CD4-positive, alpha-beta T cell treated with Interleukin-12 subunit alpha and Interleukin-12 subunit beta, for 1 hour (primary cell): ENCODE measurements at places on chromosomes 13 and 19.

DNA sequence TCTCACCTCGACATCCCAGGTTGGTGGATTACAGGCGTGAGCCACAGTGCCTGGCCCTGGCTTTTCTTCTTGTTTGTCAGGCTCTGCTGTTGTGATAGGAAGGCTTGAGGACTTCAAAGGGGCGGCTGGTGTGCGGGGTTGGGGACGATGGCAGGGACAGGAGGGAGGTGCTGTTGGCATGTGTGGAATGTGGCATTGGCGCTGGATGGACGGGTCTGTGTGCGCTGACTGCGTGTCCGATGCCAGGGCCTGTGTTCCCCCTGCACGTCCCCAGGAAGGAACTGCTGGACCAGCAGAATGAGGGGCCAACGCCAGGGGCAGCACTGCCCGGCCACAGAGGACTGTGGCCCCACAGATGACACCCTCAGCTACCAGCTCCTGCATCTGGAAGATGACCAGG is 12.7 kb upstream of the PTBP1 start:
- DNase-seq: no peak

DNA sequence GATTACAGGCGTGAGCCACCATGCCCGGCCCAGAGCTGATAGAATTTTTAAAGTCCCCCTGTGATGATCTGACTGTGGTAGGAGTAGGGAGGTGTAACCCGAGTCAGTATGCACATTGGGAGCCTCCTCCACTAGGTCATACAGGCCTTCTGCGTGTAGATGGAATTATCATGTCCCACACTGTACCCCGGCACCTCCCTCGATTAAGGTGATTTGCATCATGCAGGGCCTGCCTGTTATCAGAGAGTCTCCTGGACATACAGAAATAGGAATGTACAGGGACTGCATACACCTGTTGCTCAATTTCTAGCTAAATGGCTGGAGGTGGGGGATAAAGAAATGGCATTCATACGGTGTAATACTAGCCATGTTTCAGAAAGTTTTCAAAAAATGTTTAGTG is 922 bp upstream of the ERVK3-1 start:
- no peak for DNase-seq

DNA sequence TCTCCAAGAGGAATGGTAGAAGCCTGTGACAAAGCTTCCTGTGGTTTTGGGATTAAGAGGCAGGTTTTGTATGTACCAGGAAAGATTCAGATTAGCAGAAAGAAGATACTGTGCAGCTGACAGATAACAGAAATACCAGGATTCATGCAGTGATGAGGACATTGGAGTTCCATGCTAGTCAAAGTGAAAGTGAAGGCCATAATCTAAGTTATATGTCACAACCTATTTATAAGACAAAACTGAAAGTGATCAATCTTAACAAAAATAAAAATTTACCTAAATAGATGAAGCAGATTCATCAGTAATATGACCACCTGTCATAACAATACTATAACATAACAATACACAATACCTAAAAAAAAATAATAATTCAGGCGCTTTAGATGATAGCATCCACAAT is 1305.2 kb upstream of the PCDH9 start:
- DNase-seq: no peak

GRCh38 chr19:1396019-1396767 is 5.1 kb downstream of the GAMT start:
- no peak for DNase-seq

DNA sequence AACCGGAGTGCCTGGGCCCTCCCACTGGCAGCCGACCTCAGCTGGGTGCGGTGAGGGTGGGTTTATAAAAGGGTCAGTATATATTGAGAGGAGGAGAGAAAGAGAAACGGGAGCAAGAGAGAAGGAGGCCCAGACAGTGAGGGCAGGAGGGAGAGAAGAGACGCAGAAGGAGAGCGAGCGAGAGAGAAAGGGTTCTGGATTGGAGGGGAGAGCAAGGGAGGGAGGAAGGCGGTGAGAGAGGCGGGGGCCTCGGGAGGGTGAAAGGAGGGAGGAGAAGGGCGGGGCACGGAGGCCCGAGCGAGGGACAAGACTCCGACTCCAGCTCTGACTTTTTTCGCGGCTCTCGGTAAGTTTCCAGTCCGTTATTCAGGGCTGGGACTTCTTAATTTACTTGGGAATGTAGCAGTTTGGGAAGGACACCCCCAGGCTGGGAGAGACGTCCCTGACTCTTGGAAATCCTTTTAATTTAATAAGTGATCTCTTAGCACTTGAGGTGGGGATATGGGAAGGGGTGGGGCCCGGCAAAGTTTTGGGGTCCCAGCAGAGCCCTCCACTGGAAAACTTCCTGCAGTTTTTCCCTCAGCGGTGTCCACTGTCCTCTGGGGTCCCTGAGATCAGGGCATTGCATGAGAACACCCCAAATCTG is at the start of gene EMP3:
Gene EMP3 (plus strand): TSS at position 288 of the 646 bp plus-strand sequence. CDS start 1,293 bp downstream, outside the sequence.
- peak; percentile 91 for DNase-seq

- no peak for DNase-seq
Observed at GRCh38 chr13:40024967-40025714, 369.7 kb downstream of the COG6 start.

DNA sequence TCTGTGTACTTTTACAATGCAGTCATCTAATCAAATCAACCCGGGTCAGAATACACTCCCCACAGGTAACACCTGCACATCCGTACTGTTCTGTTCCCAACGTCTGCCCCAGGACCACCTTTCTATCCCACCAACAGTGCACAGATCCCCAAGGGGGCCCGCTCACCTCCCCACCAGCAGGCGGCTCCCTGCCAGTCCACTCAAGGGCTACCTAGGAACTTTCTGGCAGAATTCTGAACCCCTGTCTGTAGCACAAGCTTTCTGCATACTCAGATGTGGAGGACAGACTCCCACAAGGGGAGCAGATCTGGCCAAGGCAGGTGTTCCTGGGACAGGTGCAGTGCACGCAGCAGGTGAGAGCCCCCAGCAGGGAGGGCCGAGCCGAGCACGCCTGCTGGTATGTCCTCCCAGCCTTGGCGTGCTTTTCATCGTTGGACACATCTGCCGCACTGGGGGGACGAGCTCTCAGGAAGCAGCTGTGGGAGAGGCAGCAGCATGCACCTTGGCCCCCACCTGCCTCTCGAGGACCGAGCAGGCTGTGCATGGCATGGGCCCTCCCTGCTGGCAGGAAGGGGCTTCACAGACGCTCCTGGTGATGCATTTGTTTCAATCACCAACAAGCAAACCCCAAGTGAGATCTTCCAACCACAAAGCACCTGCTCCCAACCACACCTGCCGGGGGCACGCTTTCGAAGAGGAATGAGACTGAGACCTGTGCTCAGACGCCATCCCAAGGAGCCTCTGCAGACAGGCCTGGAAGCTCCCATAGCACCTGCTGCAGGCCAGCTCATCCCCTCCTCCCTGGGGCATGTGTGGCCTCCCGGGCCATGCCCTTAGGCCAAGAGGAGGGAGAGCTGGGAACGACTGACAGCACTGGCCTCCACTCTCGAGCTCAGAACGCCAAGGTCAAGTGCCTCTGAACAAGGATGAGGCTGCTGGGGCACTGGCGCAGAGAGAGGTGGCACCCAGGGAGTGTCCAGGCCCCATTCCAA is 35.9 kb downstream of the RAB20 start:
- no peak for DNase-seq

DNA sequence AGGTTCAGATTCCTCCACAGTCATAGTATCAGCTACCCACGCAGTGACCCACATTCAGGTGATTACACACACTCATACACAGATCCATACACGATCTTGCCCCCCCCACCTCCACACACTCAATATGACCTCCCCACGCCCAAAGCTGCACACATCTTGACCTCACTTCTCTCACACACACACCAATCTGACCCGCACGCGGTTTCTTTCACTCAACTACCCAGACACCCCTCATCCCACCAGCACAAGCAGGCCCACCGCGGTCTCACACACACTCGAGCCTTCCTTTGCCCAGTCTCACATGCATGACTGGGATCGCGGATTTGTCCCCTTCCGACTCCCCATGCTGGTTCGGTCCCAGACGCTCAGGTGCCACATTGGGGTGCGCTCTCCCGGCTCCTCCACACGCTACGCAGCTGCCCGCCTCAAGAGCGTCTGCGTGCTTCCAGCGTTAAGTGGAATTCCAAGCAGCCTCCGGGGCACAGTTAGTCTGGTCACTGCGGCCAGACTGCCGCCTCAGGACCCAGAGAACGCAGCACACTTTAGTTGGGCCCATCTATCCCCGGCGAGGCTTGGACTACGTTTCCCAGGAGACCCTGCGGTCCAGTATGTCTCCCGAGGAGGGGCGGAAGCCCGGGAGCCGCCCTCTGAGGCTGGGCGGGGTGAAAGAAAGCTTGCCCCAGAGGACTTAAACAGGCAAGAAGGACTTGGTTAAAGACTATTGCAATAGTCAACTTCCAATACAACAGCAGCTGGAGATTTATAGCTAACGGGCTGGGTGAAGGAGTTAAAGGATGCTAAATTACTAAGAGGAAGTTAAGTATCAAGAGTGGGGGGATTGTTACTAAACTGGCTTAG is 746 bp upstream of the ZNF345 start:
- DNase-seq: peak; percentile 90

DNA sequence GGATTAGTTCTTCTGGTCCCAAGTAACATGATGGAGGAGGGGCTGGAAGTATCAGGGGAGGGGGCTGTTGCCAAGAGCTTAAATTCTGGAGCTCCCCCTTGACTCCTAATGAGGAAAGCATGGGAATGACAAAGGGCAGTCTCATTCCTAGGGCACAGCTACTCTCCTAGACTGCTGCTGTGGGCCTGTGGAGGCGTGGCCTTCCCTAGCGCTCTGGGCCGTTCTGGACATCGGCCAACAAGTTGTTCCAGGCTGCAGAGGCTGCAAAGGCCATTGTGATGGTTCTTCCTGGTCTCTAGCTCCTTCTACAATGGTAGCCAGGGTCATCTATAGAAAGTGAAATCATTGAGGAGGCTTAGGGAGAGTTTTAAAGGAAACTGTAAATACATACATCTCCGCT is 916.6 kb downstream of the DIAPH3 start:
- no peak for DNase-seq

- no peak for DNase-seq
Observed at GRCh38 chr19:28610731-28611130, 602.2 kb downstream of the UQCRFS1 start.

DNA sequence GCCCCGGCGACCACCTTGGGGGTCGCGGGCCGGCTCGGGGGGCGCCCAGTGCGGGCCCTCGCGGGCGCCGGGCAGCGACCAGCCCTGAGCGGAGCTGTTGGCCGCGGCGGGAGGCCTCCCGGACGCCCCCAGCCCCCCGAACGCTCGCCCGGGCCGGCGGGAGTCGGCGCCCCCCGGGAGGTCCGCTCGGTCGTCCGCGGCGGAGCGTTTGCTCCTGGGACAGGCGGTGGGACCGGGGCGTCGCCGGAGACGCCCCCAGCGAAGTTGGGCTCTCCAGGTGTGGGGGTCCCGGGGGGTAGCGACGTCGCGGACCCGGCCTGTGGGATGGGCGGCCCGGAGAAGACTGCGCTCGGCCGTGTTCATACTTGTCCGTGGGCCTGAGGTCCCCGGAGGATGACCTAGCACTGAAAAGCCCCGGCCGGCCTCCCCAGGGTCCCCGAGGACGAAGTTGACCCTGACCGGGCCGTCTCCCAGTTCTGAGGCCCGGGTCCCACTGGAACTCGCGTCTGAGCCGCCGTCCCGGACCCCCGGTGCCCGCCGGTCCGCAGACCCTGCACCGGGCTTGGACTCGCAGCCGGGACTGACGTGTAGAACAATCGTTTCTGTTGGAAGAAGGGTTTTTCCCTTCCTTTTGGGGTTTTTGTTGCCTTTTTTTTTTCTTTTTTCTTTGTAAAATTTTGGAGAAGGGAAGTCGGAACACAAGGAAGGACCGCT is 729 bp downstream of the STK11 start:
- DNase-seq: no peak

- DNase-seq: no peak
Observed at GRCh38 chr13:36051082-36051481, 80.1 kb downstream of the DCLK1 start.
